ENCODE measurements at places on chromosomes 7 and 10.

- DNase-seq, result no peak
These were observed 295.9 kb downstream of the TNS3 start for GRCh38 chr7:47285860-47286491.

DNA sequence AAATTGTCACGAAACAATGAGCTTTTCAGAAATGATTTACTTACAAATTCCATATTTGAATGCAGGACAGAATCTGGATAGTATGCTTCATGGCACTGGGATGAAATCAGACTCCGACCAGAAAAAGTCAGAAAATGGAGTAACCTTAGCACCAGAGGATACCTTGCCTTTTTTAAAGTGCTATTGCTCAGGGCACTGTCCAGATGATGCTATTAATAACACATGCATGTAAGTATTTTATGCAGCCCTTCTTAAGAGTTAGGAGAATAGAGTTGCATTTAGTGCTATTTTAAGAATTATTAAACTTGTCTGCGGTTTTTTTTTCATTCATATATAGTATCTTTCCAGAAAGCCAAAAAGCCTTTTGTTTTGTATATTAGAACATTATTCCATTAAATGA is 67.4 kb downstream of the MMRN2 start:
- DNase-seq, result no peak

GRCh38 chr10:121154846-121155245 is 303.7 kb downstream of the WDR11 start:
- peak; percentile 91 for DNase-seq

- no peak for DNase-seq
These were observed 127.5 kb upstream of the PLXNA4 start for GRCh38 chr7:132703742-132704141.

GRCh38 chr10:4176500-4177281 is 391.7 kb upstream of the KLF6 start:
- no peak for DNase-seq

- DNase-seq, result no peak
These were observed 13.9 kb upstream of the DNAJC1 start for GRCh38 chr10:22017283-22018020.

- DNase-seq, result no peak
These were observed 38.0 kb downstream of the PYROXD2 start for GRCh38 chr10:98377001-98377400.

DNA sequence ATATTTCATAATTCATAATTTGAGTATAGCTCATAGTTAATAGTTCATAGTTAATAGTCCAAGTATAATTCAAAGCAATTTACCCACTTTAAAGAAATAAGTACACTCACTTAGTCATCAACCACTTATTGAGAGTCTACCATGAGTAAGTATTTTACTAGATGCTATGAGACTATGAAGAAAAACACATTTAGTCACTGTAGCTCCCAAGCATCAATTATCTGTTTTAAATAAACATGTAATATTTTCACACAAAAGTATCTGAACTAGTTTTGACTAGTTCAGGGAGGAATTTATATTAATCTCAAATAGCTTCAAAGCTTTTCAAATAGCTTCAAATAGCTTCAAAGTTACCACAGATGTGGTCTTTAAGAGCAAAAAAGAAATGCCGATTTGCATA is 119.2 kb downstream of the ANK3 start:
- DNase-seq, result no peak

GRCh38 chr10:46292573-46293023 is 5.8 kb downstream of the ANTXRL start:
- DNase-seq, result no peak
